ENCODE measurements at places on chromosomes 1 and 21.
A peak's percentile ranks its signal among the peaks of the same experiment; 100 is the strongest.

DNA sequence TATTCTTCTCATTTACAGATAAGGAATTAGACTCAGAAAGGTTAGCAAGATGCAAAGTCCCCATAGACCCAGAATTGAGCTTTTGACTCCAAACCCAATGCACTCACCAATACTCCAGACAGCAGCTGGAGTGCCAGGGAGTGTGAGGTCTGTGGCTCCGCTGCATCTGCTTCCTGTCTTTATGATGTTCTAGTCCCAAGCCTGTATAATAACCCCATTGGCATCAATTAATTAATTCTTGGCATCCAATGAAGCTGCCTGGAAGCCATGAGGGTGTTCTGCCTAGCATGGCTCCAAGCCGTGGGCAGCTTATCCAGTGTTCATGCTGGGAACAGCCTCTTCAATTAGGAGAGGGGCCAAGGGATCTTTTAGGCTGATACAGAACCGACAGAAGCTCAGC, 188.7 kb downstream of the GIPC2 start:
- H3K27ac ChIP-seq, result no peak overlapping the region
- no peak overlapping the region for H3K4me3 ChIP-seq
- H3K36me3 ChIP-seq, result no peaks in the 10 kb centered on the region
- H3K4me1 ChIP-seq, result no peaks in the 10 kb centered on the region
- no peaks in the 10 kb centered on the region for H3K27me3 ChIP-seq
- DNase-seq, result no peak

DNA sequence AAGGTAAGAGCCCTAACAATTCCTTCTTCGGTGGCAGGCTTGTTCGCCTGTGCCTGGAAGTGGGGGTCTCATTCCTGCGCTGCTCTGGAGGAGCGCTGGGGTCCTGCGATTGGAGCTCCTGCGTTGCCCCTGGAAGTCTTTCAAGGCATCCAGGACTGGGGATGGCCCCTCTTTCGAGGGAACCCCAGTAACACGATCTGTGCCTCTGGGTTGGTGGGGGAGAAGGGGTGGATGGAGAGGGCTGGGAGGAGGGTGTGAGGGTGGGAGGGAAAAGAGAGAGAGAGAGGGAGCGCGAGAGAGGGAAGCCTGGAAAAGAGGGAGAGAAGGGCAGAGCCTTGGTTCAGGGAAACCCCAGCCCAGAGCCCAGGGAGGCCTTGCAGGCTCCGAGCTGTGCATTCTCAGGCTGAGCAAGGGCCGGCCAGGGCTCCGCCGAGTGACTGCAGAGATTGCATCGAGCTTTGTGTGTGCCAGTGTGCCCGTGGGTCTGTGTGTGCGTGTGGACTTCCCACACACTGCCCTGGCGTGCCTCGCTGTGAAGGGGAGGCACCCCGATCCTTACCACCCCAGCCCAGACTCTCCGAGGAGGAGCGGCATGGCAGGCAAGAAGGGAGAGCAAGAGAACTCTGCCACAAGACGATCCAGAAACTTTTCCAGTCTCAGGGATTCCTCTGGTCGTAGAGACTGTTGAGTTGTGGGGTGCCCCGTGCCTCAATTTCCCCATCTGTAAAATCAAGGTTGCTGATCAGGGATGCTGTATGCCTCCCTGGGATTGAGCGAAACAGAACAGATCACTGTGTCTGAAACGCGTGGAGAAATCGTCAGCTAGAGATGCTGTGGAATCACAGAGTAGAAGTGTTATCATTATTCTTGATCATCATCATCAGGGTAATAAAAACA, 619 bp downstream of the BCL9 start:
- peak overlapping the region; percentile 89 for H3K27ac ChIP-seq
- no peaks in the 10 kb centered on the region for H3K27me3 ChIP-seq
- H3K4me3 ChIP-seq, result peak overlapping the region; percentile 50
- H3K4me1 ChIP-seq, result peaks cover 33% of the 10 kb centered on the region

DNA sequence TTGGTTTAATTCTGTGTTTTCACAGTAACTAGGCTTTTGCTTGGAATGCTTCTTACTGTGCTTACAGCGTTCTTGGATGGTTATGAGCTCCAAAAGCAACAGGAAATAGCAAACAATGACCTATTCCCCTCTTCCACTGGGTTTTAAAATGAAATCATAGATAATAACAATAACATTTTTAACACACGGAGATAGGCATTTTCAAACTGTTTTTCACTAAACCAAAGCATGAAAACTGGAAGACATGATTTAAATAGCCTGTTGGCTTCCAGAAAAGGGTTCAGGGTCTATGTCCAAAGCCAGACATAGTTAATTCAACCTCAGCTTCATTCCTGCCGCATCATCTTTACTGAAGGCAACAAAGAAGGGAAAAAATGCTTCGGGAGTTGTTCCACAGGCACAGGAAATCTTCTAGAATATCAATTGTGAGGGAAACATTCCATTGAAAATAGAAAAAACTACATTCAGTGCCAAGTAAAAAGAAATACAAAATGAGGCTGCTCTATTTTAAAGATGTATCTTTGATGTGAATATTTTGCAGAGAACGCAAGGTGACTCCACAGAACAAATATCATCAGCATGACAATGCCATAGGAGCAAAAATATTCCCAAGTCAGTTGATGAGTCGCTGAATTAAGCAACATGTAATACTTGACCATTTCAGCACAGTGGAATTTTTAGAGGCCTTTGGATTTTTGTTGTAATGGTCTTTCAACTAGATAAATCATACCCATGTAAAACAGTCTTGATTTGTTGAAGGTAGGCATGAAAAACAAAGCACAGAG, 80.7 kb downstream of the NID1 start:
- no peaks in the 10 kb centered on the region for H3K27me3 ChIP-seq
- peaks cover 20% of the 10 kb centered on the region for H3K4me1 ChIP-seq
- H3K4me3 ChIP-seq, result no peak overlapping the region
- H3K36me3 ChIP-seq, result peaks cover 8% of the 10 kb centered on the region
- H3K27ac ChIP-seq, result peak overlapping the region; percentile 73

- no peaks in the 10 kb centered on the region for H3K36me3 ChIP-seq
- H3K27me3 ChIP-seq, result no peaks in the 10 kb centered on the region
- peak within 1 kb of the TSS; percentile 56 for H3K4me3 ChIP-seq
- H3K4me1 ChIP-seq, result peaks cover 5% of the 10 kb centered on the region
Observed at GRCh38 chr1:220786337-220787068, at the start of gene MTARC1. MTARC1 (plus strand) TSS chr1:220786913; CDS start chr1:220786945, 32 bp downstream.

Data from left lung (tissue), 14 donors.